ENCODE measurements at places on chromosomes 12 and 14.

GRCh38 chr12:117036547-117036946 lies 62.7 kb downstream of the TESC start:
- no peak for DNase-seq

GRCh38 chr12:70042675-70043074 lies 200.6 kb upstream of the CNOT2 start:
- no peak for DNase-seq

GRCh38 chr12:54337280-54337842 lies 12.4 kb downstream of the COPZ1 start:
- DNase-seq: no peak

GRCh38 chr12:20455001-20455706 lies 86.8 kb downstream of the PDE3A start:
- DNase-seq: no peak

- no peak for DNase-seq
Measured at GRCh38 chr14:90810806-90811205, 5.4 kb downstream of the TTC7B start.

- no peak for DNase-seq
Measured at GRCh38 chr12:117134721-117135120, 35.5 kb upstream of the TESC start.

DNA sequence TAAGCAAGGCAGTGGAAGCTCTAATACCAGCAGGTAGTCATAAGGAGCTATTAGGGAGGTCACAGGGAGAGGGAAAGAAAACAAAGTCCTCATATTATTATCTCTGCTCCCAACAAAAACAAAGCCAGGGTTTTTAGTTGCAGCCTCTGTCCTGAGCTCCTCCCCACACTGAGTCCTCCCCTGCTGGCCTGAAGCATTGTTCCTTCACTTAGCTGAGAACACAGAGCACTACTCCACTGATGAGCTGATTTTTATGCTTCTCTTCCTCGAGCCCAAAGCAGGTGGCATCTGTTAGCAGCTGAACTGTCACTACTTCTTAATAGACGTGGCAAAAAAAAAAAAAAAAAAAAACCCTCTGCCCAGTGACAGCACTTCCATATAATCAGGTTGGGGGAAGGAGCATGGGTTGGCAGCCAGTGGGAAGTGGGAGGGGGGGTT lies 10.5 kb upstream of the STAC3 start:
- no peak for DNase-seq

DNA sequence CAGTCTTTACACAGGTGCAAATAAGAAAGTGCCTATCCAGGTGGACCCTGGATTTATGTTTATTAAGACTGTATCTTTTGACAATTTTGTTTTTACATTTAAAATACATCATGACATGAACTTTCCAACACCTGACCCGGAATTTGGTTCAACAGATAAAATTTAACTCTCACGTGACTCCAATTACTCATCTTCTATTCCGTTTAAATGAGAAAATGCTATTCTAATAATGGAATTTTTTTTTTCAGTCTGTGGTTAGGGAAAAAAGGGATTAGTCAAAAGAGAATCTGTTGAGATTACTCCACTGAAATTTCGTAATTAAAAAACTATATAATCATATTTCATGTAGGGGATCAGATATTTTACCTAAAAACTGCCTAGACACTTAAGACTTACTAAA lies 11.1 kb downstream of the VPS37B start:
- DNase-seq: no peak

DNA sequence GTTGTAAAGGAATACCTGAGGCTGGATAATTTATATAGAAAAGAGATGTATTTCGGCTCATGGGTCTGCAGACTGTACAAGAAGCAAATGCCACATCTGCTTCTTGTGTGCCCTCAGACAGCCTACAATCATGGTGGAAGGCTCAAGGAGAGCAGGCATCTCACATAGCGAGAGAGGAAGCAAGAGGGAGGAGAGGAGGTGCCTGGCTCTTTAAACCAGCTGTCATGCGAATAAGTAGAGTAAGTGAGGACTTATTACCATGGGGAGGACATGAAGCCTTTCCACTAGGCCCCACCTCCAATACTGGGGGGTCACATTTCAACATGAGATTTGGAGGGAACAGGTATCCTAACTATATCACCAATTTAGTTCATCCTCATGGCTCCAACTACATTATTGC lies 118.7 kb downstream of the ACSS3 start:
- DNase-seq: no peak

GRCh38 chr14:90107789-90108188 lies 46.0 kb downstream of the KCNK13 start:
- DNase-seq: no peak

GRCh38 chr14:91140672-91141071 lies 26.8 kb downstream of the DGLUCY start:
- no peak for DNase-seq

DNA sequence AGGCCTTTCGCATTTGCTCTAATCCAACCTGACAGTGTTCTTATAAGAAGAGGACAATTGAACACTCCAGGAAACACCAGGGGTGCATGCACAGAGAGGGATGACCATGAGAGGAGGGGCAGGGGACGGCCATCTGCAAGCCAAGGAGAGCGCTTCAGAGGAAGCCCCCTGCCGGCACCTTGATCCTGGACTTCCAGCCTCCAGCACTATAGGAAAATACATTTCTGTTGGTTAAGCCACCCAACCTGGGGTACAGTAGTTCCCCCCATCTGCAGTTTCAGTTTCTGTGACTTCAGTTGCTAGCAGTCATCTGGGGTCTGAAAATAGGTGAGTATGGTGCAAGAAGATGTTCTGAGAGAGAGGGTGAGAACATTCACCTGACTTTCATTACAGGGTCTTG lies 64.7 kb downstream of the CLMN start:
- no peak for DNase-seq

DNA sequence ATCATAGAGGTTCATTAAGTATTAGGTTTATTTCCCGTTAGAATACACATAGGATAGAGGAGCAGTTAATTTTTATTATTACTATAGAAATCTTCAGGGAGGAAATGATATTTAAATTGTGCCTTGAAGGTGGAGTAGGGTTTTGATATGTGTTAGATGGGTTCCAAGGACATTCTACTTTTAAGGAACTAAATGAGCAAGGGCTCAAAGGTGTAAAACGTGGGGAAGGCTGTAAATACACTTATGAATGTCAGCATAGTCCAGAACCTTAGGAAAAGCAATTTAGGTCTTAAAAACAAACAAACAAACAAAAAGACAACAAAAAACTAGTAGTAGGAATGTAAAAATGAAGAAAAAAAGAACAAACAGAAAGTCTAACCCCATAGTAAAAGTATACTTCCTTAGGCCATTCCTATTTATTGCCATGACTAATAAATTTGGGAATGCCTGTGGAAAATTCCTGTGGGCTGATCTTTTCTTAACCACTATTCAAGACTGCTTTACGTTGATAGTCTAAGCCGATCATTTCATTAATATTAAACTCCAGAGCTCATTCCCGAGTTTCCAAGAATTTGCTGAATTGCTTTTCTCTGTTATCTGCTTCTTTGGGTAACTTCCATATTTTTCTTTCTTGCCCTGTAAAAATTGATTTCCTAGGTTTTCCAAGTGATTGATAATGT lies 180.3 kb downstream of the RAD51B start:
- no peak for DNase-seq

GRCh38 chr12:78002878-78003277 lies 172.2 kb downstream of the NAV3 start:
- DNase-seq: no peak

- peak; percentile 55 for DNase-seq
Measured at GRCh38 chr12:89949457-89950195, 241.0 kb upstream of the ATP2B1 start.

DNA sequence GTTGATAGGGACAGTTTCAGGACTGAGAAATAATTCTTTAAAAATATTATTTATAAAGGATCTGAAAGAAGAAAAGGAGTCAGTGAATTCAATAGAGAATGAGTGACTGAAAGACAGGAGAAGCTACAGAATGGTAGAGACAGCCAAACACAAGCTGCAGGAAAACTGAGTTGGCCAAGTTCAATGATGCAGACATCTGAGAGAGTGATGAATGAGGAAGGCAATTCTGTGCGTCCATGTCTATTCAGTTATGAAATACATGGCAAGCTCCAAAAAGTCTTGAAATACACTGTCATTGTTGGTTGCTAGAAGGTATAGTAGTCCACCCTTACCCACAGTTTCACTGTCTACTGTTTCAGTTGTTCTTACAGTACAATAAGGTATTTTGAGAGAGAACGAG lies 6.8 kb downstream of the LRRC74A start:
- DNase-seq: no peak

DNA sequence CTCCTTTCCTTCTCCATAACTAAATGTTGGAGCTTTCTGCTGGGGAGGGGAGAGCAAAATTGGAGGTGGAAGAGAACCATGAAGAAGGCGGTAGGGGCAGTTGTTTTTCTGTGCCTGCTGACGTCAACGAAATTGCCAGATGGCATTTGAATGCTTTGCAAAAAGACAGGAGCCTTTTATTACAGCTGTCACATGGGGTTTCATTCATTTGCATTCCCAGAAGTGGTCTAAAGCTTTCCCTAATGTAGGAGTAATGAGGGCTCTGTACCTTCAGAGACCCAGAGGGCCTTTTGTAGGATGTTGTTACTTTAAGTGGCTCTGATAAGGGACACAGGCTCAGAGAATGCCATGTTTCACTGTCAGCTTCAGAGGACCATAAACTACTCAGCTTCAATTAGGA lies 107.1 kb upstream of the SLCO1C1 start:
- DNase-seq: no peak

DNA sequence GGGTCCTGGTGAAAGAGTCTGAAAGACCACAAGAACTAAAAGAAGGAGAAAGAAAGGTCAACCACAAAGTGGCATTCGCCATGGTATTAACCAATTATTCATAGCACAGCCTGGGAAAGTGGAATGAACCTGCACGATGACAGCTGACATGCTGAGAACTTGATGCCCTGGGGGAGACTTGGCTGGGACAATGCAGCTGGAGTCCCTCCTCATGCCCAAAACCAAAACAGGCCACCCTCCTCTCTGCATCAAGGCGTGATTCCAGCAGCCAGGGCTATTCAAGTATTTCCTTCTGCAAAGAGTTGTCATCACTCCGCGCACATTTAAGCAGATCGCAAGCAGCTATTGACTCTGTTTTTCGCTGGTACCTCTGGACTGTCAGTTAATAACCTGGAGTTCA lies 167.1 kb upstream of the NOS1 start:
- DNase-seq: no peak

DNA sequence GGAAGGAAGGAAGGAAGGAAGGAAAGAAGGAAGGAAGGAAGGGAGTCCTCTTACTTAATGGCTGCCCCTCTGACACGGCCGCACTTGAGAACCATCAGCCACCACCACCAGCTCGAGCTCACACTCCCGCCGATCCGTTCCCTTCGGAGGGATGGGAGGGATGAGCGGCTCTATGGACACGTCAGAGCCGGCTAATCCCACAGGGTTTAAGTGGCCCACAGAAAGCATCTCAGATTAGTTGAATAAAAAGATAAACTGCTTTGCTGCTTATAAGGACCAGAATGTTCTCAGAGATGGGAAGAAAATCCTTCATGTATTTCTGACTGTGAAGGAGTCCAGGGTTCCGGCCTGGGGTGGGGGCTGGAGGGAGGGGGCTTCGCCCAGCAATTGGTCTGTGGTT lies 31.1 kb downstream of the PRIMA1 start:
- no peak for DNase-seq

GRCh38 chr12:72673853-72674252 lies 401.7 kb downstream of the TRHDE start:
- no peak for DNase-seq
